Transverse colon (tissue), 4 donors: ENCODE measurements at places on chromosomes 13 and 19. TPM values are rescaled to one million over a fixed set of nuclear protein-coding genes. Genes with fewer than 3 reads are reported as not detected.
A peak's percentile ranks its signal among the peaks of the same experiment; 100 is the strongest.

DNA sequence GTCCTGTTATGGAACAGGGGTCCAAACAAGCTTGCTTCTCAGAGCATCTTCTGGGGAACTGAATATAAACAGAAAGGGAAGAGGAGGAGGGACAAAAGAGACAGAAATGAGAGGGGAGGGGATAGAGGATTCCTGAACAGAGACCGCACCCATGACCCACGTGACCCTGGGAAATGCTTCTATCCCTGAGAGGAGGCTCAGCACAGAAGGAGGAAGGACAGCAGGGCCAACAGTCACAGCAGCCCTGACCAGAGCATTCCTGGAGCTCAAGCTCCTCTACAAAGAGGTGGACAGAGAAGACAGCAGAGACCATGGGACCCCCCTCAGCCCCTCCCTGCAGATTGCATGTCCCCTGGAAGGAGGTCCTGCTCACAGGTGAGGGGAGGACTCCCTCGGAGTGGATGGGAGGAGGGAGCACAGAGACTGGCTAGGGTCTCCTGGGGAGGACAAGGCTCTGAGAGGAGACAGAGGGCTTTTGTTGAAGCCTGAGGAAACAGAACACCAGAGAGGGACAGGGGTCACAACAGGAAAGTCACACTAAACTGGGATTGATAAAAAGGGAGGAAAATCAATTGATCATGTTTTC lies at the start of gene CEACAM6:
Gene CEACAM6, plus strand, starts transcription at position 203 of the 586 bp plus-strand sequence. Its CDS starts 109 bp downstream, at position 312.
- DNase-seq: peak; percentile 79

Gene PSG1
- total RNA-seq: not detected

Gene HRC
- total RNA-seq: not detected

DNA sequence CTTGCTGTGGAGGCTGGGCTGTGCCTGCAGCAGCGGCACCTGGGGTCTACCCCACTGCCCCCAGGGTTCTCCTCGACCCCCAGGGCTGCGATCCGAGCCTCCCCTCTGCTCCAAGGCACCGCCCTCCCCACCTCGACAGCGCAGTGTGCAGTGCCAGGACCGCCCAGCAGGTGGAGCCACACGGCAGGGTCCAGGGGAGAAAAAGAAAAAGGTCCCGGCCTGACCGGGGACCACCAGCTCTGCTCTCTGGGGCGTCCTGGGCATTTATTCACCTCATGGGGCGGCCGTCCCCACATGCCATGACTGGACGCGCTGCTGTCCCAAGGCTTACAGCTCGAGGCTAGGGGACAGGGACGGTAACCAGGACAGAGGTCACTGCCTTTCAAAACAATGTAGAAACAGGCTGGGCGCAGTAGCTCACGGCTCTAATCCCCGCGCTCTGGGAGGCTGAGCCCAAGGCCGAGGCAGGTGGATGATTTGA lies 10.6 kb downstream of the REXO1 start:
- DNase-seq: peak; percentile 72

Gene PRSS57
- total RNA-seq: not detected

DNA sequence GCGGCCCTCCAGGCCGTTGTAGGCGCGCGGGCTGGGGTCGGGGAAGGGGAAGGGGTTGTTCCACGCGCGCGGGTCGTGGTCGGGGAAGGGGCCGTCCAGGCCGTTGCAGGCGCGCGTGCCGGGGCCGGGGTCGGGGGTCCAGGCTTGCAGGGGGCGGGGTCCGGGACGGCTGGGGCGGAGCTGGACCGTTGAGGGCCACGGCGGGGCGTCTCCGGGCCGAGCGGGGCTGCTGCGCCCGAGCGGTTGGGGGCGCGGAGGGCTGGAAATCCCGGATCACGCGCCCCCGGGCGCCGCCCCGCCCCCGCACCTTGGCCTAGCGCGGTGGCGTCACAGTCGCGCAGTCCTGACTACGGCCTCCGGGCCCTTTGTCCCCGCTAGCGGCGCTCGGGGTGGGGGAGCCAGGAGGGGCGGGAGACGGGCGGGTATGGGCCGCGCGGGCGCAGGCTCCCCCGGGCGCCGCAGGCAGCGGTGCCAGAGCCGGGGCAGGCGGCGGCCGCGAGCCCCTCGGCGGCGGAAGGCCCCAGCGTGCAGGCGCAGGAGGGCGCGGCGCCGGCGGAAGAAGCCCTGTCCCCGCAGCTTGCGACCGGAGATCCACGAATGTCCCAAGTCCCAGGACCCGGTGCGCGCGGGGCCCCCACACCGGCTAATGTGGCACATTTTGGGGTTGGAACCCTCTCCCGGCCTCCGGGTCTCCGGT lies 665 bp downstream of the GPX4 start:
- peak; percentile 82 for DNase-seq

DNA sequence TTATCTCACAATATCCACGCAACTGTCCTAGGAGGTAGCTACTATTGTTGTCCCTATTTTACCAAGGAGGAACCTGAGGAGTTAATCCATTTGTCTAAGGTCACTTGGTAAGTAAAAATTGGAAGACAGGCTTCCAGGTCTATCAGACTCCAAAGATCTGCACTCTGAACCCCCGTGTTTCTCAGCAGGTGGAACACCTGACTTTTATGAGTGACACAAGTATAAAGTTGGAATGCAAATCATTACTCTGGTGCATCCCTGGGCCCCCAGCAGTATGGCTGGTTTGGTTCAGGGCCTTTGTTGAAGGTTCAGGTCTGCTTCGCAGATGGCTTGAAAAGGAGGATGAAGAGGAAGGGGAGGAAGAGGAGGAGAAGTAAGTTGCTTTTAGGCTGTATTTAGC lies 46.0 kb downstream of the RGCC start:
- no peak for DNase-seq

- DNase-seq: no peak
Observed at GRCh38 chr13:75787249-75787928, 151.3 kb downstream of the LMO7 start.

DNA sequence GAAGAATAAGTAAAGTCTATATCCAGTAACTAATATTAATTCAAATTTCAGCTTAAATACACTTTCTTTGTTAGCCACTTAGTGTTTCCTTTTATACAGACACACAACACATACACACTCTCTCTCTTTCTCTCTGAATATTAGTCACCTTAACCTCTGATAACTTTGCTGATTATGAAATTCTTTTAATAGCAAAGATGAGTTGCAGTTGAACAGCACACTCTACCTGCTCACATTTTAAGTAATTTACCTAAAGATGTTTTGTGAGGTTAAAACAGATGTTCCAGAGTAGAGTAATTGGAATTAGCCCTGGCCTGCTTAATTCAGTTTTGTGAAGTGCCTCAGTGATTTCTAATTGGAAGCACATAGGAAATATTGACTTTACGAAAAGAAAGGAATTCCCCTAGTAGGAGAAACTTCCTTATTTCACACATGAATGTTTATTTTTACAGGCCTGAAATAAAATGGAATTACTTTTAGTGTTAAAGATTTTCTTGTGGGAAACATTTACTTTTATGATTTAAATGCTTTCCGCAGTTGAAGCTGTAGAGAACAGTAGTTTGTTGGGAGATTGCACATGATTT lies 184.3 kb downstream of the MYO16 start:
- DNase-seq: no peak

- DNase-seq: no peak
Observed at GRCh38 chr13:80726868-80727267, 385.9 kb upstream of the SPRY2 start.

Gene KCNRG
- not detected for total RNA-seq

- no peak for DNase-seq
Observed at GRCh38 chr19:45753548-45753947, 15.5 kb downstream of the SIX5 start.

Gene TBXA2R
- 0.27 TPM for total RNA-seq

DNA sequence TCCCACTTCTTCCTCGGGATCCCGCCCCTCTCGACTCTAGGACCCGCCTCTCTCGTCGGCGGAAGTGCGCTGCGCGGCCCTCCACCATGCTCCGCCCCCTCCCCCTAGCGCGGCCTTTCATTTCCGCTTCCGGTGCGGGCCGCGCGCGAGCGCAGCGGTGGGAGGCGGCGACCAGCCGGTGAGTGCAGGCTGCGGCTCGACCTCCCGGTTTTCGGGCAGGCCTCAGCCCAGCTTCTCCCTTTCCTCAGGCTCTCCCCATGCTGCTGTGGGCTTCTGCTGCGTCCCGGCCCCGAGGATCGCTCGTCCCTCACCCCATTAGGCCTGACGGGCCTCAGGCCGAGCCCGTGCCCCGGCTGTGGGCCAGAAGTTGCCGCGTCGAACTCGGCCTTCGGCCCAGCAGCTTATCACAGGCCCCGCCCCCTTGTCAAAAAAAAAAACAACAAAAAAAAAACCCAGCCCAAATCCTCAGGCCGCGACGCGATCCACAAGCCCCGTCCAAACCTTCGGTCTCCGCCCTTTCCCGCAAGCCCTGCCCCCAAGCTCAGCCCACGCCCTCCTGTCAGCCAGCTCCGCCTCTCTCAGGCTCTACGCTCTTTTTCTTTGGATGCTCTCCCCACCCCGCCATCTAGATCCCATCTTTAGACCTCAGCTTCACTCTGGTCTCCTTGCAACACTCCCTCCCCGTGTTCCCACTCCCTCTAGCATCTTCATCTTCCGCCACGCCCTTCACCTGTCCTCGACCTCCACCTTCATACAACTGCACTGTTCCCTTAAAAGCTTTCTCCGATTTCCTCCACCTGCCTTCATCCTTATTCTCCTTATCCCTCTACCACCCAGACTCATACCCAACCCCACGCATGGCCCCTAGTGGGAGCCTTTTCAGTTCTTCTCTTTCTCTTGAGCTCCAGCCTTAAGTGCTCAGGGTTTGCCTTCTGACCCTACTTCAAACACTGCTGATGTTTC lies at the start of gene CLASRP:
Gene CLASRP, plus strand, starts transcription at position 115 of the 963 bp plus-strand sequence. CDS start 1,168 bp downstream, outside the sequence.
- peak; percentile 94 for DNase-seq

- no peak for DNase-seq
Observed at GRCh38 chr19:15866636-15867035, 31.2 kb downstream of the CYP4F2 start.

Gene SERTM1
- not detected for total RNA-seq

Gene MYADM
- 33.3 TPM for total RNA-seq

- no peak for DNase-seq
Observed at GRCh38 chr13:111573801-111574200, 253.4 kb downstream of the TEX29 start.

DNA sequence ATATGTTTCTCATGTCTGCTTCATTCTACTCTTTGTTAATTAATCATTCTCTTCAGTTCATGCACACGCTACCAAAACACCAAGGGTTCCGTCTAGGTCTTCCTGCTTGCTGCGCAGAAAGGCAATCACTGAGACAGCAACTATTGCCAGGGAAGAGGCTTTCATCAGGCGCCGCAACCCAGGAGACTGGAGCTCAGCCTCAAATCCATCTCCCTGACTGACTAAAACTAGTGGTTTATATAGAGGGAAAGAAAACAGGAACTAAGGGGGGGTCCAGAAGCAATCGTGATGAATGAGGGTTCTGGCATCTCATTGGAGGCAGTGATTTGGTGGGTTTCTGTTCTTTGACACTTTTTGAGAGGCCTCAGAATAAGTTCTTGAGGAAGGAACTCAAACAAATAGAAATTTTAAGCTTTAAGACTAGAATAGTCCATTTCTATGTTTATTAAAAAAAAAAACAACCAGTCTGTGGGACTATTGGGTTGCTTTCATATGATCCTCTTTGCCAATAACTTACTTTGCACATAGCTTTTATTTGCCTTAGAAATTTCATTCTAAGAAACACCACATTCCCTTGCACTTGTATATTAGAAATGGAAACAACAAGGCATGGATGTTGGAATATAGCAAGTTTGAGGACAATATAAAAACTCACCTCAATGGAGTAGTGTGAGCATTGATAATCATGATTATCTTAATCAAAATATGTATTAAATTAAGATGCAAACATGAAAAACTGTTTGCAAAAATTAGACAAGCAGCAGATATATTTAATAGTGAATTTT lies 691.2 kb upstream of the GPC6 start:
- DNase-seq: no peak

DNA sequence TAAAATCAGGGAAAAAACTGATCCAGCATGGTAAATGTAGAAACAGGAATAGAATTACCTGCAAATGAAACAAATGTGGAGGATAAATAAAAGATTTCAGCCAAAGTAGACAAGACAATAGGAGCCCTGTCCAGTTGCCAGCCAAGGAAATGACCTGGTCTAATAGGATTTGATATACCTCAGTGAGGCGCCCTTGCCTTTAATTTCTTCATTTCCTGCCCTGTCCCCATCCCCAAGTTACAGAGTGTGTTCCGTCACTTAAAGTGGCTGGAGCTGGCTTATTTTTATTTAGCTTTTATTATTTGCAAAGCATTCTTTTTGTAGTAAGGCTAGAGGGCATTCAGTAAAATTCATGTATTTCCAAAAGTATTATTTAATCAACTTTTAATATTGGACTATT lies 1022.0 kb downstream of the EFNB2 start:
- no peak for DNase-seq

DNA sequence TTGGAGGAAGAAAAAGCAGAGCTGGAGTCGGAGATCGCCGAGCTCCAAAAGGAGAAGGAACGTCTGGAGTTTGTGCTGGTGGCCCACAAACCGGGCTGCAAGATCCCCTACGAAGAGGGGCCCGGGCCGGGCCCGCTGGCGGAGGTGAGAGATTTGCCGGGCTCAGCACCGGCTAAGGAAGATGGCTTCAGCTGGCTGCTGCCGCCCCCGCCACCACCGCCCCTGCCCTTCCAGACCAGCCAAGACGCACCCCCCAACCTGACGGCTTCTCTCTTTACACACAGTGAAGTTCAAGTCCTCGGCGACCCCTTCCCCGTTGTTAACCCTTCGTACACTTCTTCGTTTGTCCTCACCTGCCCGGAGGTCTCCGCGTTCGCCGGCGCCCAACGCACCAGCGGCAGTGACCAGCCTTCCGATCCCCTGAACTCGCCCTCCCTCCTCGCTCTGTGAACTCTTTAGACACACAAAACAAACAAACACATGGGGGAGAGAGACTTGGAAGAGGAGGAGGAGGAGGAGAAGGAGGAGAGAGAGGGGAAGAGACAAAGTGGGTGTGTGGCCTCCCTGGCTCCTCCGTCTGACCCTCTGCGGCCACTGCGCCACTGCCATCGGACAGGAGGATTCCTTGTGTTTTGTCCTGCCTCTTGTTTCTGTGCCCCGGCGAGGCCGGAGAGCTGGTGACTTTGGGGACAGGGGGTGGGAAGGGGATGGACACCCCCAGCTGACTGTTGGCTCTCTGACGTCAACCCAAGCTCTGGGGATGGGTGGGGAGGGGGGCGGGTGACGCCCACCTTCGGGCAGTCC lies 5.0 kb downstream of the FOSB start:
- DNase-seq: no peak

- DNase-seq: no peak
Observed at GRCh38 chr13:71437704-71438103, 429.3 kb downstream of the DACH1 start.

Gene PEG3
- total RNA-seq: 6.7 TPM

DNA sequence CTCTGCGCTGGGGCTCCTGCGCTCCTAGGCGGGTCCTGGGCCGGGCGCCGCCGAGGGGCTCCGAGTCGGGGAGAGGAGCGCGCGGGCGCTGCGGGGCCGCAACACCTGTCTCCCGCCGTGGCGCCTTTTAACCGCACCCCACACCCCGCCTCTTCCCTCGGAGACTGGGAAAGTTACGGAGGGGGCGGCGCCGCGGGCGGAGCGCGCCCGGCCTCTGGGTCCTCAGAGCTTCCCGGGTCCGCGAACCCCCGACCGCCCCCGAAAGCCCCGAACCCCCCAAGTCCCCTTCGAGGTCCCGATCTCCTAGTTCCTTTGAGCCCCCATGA lies at the start of gene GJB2:
Gene GJB2, minus strand, starts transcription at position 103 of the 326 bp plus-strand sequence. CDS start 3,357 bp downstream, outside the sequence.
- peak; percentile 74 for DNase-seq

GRCh38 chr19:41476583-41476982 lies 33.6 kb downstream of the ERICH4 start:
- DNase-seq: no peak

Gene LILRB2
- 2.4 TPM for total RNA-seq

GRCh38 chr19:6856749-6857372 lies 30.5 kb upstream of the ADGRE1 start:
- DNase-seq: no peak

Gene MBD3L3
- total RNA-seq: not detected

GRCh38 chr13:95573221-95573620 lies 20.7 kb downstream of the CLDN10 start:
- DNase-seq: no peak

- no peak for DNase-seq
Observed at GRCh38 chr13:29800687-29801086, 49.7 kb downstream of the UBL3 start.
